ENCODE measurements at places on chromosomes 3 and 15.
A peak's percentile ranks its signal among the peaks of the same experiment; 100 is the strongest.

GRCh38 chr15:67790610-67791319, 34.5 kb upstream of the SKOR1 start:
- no peak for DNase-seq

DNA sequence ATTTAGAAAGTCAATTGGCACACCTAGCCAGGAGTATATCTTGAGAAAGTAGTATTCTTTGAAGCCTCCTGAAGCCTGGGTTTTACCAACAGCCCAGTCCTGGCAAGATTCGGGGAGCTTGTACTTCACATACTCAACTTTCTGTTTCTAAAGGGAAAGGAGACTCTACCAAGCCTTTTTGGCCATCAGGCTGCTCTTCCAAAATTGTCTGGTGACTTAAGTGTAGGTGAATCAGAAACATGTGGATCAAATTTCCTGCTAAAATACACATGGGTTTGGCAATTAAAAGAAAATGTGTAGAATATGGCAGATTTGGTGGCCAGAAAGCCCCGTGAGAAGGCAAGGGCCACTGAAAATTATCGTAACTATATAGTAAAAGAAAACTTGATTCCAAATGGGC, 15.9 kb upstream of the GREM1 start:
- no peak for DNase-seq

DNA sequence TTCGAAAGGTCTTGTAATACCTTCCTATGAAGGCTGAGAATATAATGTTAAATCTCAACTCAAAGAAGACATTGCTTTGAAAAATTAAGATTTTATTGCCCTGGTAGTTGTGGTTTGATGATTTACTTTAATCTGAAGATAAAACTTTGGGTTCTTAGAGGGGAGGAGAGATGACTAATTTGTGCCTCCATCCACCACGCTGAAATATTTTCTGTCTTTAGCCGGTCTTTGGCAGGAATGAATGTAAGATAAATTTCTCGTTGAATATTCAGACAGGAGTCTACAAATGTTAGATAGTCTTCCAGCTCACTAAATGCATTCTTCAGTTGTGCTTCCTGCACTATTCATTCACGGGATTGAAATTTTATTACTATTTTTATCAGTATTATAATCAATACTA, 844.3 kb upstream of the NR2F2 start:
- no peak for DNase-seq

GRCh38 chr15:44081026-44082013, 113.8 kb downstream of the FRMD5 start:
- DNase-seq, result no peak

- no peak for DNase-seq
Observed at GRCh38 chr3:178236555-178237277, 299.5 kb upstream of the KCNMB2 start.

- DNase-seq, result no peak
Observed at GRCh38 chr3:59386165-59386564, 336.3 kb upstream of the CFAP20DC start.

DNA sequence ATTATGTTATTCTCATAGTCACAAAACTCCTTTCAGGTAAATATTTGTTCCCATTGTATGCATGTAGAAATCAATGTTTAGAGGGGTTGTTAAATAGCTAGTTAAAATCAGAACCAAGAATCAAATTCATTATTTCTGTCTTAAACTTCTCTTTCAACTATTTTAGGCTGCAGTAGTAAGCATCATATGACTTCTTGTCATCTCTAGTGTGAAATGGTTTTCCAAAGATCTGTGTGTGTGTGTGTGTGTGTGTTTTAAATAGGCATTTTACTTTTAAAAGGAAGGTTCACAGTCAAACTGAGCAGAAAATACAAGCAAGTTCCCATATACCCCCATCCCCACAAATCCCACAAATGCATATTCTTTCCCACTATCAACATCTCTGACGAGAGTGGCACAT, 506.5 kb downstream of the LPP start:
- DNase-seq, result no peak

DNA sequence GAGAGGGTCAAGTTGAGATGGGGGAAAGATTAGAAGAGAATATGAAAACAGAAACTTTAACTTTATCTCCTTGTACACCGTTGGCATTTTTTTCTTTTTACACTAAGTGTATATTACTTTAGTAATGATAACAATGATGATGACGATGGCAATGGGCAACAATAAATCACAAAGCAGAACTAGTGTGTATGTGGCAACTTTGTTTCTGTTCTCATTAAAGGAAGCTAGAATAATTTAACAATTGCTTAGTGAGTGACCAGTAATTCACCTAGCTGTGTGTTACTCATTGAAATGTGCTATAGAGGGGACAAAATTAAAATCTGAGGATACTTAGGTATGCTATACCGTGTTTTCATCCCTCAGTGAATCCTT, 318.5 kb upstream of the TBL1XR1 start:
- no peak for DNase-seq

- peak; percentile 86 for DNase-seq
Observed at GRCh38 chr15:96053031-96053780, 277.3 kb upstream of the NR2F2 start.

- no peak for DNase-seq
Observed at GRCh38 chr3:5007873-5008272, 28.6 kb downstream of the BHLHE40 start.

GRCh38 chr15:66124651-66125050, 128.9 kb downstream of the MEGF11 start:
- DNase-seq, result no peak

GRCh38 chr3:41053220-41053619, 146.1 kb upstream of the CTNNB1 start:
- no peak for DNase-seq

GRCh38 chr3:50364573-50365079, 5.3 kb upstream of the TMEM115 start:
- no peak for DNase-seq

All from NCI-H1092 (cell line).